ENCODE measurements at places on chromosomes 11 and 22. TPM values are rescaled to one million over a fixed set of nuclear protein-coding genes. Genes with fewer than 3 reads are reported as not detected.

DNA sequence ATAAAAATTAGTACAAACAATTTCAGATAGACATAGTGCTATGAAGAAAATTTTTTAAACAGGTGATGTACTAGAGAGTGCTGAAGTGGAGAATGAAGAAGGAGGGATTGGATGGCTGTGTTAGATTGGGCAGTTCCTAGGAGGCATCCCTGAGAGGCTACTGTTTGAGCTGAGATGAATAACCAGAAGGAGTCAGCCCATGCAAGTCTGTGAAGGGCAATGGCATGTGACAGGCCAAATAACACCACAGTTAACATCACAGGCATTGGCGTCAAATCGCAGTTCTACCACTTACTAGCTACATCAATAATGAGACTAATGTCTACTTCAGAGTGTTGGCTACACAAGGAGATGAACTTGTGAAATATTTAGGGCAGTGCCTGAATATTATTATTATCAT is 35.4 kb downstream of the HORMAD2 start:
- no peaks in the 10 kb centered on the region for H3K36me3 ChIP-seq
- no peak overlapping the region for H3K4me3 ChIP-seq
- H3K27me3 ChIP-seq: no peaks in the 10 kb centered on the region
- peaks cover 4% of the 10 kb centered on the region for H3K4me1 ChIP-seq
- H3K27ac ChIP-seq: no peak overlapping the region
- DNase-seq: no peak

GRCh38 chr11:102064316-102064715 is 17.1 kb downstream of the CFAP300 start:
- H3K36me3 ChIP-seq: no peaks in the 10 kb centered on the region
- H3K27ac ChIP-seq: no peak overlapping the region
- H3K4me1 ChIP-seq: no peaks in the 10 kb centered on the region
- no peak for DNase-seq

GRCh38 chr22:45318558-45319323 is 9.0 kb downstream of the FAM118A start:
- no peaks in the 10 kb centered on the region for H3K36me3 ChIP-seq
- peaks cover 23% of the 10 kb centered on the region for H3K4me1 ChIP-seq

DNA sequence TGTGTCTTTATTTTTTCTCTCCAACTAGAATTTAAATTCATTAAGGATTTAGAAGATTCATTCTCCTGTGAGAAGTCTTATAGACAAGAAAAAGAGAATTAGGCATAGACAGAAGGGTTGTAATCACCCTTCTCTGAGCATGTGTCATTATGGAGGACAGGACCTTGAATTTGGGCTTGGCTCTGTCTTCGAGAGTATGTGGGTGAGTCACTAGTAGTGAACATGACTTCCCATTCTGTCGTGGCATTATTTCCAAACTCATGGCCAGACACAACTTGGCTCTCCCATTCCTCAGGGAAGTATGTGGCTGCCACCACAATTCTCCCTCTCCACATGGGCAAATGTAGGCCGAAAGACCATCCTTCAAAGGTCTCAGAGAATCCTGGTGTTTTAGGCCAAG is 14.3 kb upstream of the ANKK1 start:
- peaks cover 10% of the 10 kb centered on the region for H3K4me1 ChIP-seq
- H3K4me3 ChIP-seq: no peak overlapping the region
- no peaks in the 10 kb centered on the region for H3K36me3 ChIP-seq
- DNase-seq: no peak

DNA sequence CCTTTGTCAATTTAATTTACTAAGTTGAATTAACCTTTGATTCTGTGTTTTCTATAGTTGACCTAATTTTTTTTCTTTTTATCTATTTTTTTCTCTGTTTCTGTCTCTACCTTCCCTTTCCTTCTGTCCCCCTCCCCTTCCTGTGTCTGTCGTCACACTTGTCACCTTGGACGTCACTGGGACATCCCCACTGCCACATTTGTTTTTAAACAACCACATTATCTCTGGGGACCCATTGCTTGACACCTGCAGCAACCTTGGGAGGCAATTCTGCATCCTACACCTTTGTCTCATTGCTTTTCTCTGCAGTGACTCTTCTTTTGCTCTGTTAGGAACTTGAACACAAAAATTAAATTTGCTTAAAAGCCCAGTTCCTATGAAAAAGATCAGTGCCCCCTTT is 51.8 kb upstream of the TTC12 start:
- no peak overlapping the region for H3K4me3 ChIP-seq
- H3K27me3 ChIP-seq: no peaks in the 10 kb centered on the region
- H3K36me3 ChIP-seq: no peaks in the 10 kb centered on the region
- H3K4me1 ChIP-seq: no peaks in the 10 kb centered on the region
- no peak overlapping the region for H3K27ac ChIP-seq

GRCh38 chr11:80815752-80816453 is 1375.1 kb upstream of the TENM4 start:
- no peak overlapping the region for H3K27ac ChIP-seq
- peaks cover 13% of the 10 kb centered on the region for H3K4me1 ChIP-seq
- no peaks in the 10 kb centered on the region for H3K27me3 ChIP-seq
- no peaks in the 10 kb centered on the region for H3K36me3 ChIP-seq
- DNase-seq: no peak

- DNase-seq: no peak
- H3K27me3 ChIP-seq: no peaks in the 10 kb centered on the region
- H3K27ac ChIP-seq: no peak overlapping the region
- H3K4me3 ChIP-seq: no peak overlapping the region
- no peaks in the 10 kb centered on the region for H3K36me3 ChIP-seq
- peaks cover 7% of the 10 kb centered on the region for H3K4me1 ChIP-seq
Observed at GRCh38 chr22:38783095-38783615, 10.8 kb downstream of the DNAL4 start.

DNA sequence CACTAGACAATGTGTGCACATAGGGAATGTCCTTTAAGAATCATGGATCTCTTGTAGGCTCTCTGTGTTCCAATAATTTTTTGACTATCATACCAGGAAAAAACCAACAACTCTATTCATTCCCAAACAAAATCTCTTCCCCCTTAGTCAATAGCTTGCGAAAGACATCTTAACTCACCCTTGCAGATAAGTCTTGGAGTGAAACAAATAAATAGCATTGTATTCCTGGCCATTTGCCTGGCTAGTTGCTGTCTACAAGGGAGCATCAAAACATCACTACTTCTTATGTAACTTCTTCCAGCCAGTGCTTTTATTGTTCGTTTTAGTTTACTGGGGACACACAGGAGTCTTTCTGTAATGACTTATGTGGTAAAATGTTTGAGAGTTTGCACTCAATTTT is 29.4 kb downstream of the SCN3B start:
- no peaks in the 10 kb centered on the region for H3K27me3 ChIP-seq
- no peak overlapping the region for H3K4me3 ChIP-seq
- no peaks in the 10 kb centered on the region for H3K36me3 ChIP-seq
- H3K4me1 ChIP-seq: no peaks in the 10 kb centered on the region
- H3K27ac ChIP-seq: no peak overlapping the region

- no peaks in the 10 kb centered on the region for H3K27me3 ChIP-seq
- no peak overlapping the region for H3K27ac ChIP-seq
- no peaks in the 10 kb centered on the region for H3K36me3 ChIP-seq
Observed at GRCh38 chr11:135061166-135061565, 649.1 kb upstream of the B3GAT1 start.

- H3K4me1 ChIP-seq: peaks cover 16% of the 10 kb centered on the region
- H3K27ac ChIP-seq: no peak overlapping the region
- H3K27me3 ChIP-seq: no peaks in the 10 kb centered on the region
Observed at GRCh38 chr11:71235719-71236118, 16.7 kb downstream of the SHANK2 start.

DNA sequence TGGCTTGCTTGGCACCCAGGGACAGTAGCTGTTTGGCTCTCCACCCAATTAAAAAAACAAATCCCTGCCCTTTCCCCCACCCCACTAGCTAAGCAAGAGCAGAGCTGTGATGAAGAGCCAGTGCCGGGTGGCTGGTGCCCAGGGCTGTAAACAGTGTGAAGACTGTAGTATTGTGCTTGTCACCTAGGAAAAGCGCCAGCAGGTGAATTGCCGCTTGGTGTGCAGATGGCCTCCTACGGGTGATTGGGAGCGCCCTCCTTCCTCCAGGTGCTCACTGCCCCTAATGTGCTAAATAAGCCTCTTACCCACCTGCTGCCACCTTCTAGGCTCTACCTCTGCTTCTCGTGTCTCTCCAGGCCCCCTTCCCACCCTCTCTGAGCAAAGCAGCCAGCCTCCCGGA is 18.4 kb upstream of the RAPSN start:
- H3K36me3 ChIP-seq: peaks cover 8% of the 10 kb centered on the region
- DNase-seq: no peak
- peak overlapping the region; percentile 90 for H3K27ac ChIP-seq

- H3K27me3 ChIP-seq: no peaks in the 10 kb centered on the region
- H3K4me1 ChIP-seq: no peaks in the 10 kb centered on the region
- peaks cover 8% of the 10 kb centered on the region for H3K36me3 ChIP-seq
- no peak overlapping the region for H3K27ac ChIP-seq
Observed at GRCh38 chr11:67146516-67147226, 27.6 kb downstream of the KDM2A start.

DNA sequence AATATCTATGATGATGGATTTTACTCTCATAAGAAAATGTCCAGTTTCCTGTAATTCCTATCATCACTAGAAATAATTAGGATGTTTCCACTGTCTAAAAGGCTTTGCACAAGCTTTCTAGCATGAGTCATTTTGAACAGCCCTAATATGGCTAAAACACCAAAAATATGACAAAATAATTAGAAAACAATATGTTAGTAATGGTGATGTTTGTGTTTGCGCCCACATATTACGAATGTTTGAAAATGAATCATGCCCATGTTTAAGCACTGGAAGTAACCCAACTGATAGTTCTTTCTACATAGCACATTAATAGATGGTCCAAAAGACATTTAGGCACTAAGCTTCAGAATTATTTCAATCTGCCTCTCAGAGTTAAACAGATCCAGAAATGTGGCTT is 96.0 kb downstream of the TRPC6 start:
- no peak overlapping the region for H3K27ac ChIP-seq
- H3K4me3 ChIP-seq: no peak overlapping the region
- H3K27me3 ChIP-seq: no peaks in the 10 kb centered on the region
- H3K4me1 ChIP-seq: no peaks in the 10 kb centered on the region
- no peaks in the 10 kb centered on the region for H3K36me3 ChIP-seq
- no peak for DNase-seq

CALCB gene
- total RNA-seq: 3.1 TPM

RPLP2 gene
- total RNA-seq: 629 TPM

INS gene
- not detected for total RNA-seq

MS4A4A gene
- not detected for total RNA-seq

TUB gene
- total RNA-seq: 41.3 TPM

MYOD1 gene
- not detected for total RNA-seq

OR10D3 gene
- not detected for total RNA-seq

OR5P2 gene
- total RNA-seq: not detected

BIRC3 gene
- total RNA-seq: 0.09 TPM

Data from neural progenitor cell (in vitro differentiated cells).